ENCODE measurements at places on chromosomes 1 and 21.

DNA sequence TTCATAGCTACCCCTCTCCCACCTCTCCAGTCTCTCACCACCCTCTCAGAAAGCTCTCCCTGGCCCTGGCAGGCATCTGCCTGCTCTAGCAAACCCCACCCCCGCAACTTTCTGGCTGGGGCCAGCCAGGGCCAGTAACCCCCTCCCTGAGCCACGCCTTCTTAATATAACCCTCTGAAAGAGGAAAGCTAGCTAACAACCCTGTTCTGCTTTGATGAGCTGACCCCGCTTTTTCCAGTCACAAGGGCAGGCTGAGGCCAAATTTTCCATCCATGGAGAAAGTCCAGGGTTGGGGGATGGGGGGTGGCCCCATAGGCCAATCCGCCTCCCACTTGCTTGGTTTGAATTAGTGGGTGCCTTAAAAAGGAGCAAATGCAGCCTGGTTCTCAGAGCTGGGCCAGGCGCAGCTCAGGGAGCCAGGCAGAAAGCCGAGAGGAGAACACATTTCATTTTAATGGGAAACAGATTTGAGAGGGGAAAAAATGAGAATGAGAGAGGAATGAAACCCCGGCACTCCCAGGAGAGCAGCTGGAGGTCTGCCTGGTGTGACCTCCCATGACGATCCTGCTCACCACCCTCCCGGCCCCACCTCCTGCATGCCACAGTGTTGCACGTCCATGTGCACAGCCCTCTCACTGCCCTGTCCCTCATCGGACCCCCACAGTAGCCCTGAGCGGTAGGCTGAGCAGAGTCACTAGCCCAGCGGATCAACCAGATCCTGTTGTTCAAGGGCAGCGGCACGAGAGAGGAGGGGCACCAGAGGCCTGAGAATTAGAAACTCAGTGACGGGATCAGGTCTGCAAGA lies 62.3 kb downstream of the OPTC start:
- DNase-seq: no peak

- DNase-seq: no peak
These were observed 43.5 kb downstream of the ALPL start for GRCh38 chr1:21552715-21553114.

- DNase-seq: no peak
These were observed 102.0 kb upstream of the RUNX3 start for GRCh38 chr1:25031966-25032667.

DNA sequence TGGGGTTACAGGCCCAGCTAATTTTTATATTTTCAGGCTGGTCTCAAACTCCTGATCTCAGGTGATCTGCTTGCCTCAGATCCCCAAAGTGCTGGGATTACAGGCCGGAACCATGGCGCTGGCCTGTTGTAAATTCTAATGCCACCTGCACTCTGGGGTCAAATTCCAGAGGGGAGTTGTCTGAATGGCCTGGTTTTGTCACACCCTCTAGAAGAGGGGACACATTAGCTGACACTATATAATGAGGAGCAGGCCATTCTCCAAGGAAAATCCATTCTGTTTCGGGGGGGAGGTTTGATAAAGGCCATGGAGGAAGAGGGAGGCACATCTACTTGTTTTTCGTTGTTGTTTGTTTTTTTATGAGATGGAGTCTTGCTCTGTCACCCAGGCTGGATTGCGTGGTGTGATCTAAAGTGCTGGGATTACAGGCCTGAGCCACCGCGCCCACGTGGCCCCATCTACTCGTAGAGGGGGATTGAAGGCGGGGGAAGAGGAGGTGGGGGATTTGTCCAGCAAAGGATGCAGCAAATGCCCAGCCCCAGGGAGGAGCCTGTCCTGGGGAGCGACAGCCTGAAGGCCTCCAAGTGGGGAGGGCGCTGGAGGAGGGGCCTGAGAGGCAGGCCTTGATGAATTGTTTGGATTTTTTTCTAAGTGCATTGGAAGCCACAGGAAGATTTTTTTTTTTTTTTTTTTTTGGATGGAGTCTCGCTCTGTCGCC lies 78.4 kb upstream of the SLC45A1 start:
- DNase-seq: no peak

GRCh38 chr21:45957981-45958600 lies 23.5 kb upstream of the COL6A1 start:
- no peak for DNase-seq

GRCh38 chr1:26828411-26828991 lies 2.0 kb downstream of the ZDHHC18 start:
- no peak for DNase-seq

DNA sequence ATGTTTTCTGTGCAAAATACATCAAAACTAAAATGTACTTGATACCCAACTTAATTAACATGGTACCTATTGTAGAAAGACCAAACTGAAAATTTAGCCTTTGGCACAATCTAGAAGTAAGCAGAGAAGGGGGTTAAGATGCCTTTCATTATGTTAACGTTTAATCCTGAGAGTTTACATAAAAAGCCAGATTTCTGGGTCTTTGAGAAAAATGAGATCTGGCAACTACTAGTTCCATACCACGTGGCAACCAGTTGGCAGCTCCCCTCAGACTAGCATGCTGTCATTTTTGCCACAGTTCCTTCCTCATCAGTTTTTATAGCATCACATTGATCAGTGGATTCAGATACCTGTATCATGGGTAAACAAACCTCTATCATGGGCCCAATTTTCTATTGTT lies 1.5 kb downstream of the RO60 start:
- peak; percentile 21 for DNase-seq

- no peak for DNase-seq
These were observed 34.4 kb upstream of the LRP8 start for GRCh38 chr1:53362270-53362669.

- no peak for DNase-seq
These were observed 603.5 kb upstream of the NEGR1 start for GRCh38 chr1:72885841-72886240.

DNA sequence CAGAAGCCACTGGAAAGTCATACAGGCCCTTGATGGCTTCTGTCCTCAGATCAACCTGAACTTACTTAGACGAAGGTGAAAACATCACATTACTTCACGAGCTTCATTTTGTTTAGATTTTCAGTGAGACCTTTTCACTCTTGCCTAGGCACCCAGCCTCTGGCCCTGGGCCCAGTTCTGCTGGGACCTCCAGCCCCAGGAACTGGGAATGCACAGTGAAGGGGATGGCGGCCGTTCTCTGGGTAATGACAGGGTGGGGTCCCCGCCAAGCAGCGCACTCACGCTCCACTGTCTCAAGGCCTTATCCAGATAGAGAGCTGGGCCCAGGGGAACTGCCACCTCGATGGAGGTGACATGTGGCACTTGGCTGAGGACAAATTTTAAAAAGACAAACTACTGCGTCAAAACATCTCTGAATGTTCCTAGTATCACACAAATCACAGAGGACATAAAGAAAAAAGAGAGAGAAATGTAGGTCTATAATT lies 54.8 kb downstream of the NPHP4 start:
- no peak for DNase-seq

- DNase-seq: no peak
These were observed 4.3 kb downstream of the DDAH1 start for GRCh38 chr1:85460555-85461088.

DNA sequence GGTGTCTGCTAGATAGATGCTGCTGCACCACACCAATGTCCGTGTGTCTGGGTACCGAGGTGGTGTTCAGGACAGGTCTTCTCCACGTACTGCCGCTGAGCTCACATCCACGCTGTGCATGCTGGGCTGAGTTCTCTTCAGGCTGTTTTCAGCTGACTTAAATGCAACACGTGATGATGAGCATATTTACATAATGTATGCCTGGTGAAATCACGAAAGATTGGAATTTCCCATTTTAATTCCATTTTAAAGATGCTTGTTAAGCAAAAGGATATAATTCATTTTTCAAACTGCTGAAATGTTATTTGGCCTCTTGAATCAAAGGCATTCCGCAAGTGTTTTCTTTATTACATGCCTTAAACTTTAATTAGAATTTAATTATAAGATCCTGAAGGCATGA lies 107.9 kb downstream of the FGGY start:
- DNase-seq: no peak

- DNase-seq: peak; percentile 37
These were observed 720 bp downstream of the SUSD4 start for GRCh38 chr1:223363057-223363855.

DNA sequence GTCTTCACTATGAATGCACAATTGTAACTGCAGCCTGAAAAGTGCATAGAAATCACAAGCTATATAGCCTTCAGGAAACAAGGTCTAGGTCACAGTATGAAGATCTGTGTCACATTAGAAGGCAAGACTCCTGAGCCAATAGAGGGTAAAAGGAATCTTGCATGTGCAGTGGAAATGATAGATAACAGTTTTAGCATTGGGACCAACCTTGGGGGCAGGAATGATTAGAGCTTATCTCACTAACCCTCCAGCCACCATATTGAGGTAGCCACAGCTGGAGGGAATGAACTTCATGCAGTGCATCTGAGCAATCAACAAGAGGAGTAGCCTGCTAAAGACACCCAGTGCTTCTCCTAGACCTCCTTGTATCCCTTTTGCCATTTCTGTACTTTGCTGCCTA lies 390.1 kb downstream of the LTN1 start:
- no peak for DNase-seq

GRCh38 chr1:7432102-7432899 lies 338.8 kb upstream of the VAMP3 start:
- no peak for DNase-seq

- DNase-seq: no peak
These were observed 1082.4 kb upstream of the B3GALT2 start for GRCh38 chr1:194268839-194269238.

- DNase-seq: no peak
These were observed 349.1 kb downstream of the SEC16B start for GRCh38 chr1:177620636-177621190.

DNA sequence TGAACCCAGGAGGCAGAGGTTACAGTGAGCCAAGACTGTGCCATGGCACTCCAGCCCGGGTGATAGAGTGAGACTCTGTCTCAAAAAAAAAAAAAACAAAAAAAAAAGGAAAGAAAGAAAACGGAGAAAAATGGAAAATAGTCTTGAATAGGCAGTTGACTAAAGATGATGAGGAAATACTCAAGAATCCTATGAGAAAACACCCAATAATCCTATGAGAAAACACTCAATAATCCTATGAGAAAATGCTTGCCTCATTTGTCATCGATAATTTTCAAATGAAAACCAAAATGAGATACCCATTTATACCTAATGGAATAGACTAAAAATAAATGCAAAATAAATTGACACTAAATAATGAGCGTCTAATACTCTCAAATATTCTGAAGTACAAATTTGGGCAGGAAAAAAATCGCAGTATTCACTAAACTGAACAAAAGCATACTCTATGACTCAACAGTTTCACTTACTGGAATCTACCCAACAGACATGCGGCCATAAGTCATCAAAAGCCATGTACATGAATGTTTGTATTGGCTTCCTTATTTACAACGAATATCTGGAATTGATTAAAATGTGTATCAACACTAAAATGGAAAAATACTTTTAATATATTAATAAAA lies 733.9 kb upstream of the CHRM3 start:
- no peak for DNase-seq

- DNase-seq: no peak
These were observed 147.8 kb downstream of the PGBD5 start for GRCh38 chr1:230278376-230278775.

GRCh38 chr1:196685506-196685905 lies 33.7 kb downstream of the CFH start:
- no peak for DNase-seq

DNA sequence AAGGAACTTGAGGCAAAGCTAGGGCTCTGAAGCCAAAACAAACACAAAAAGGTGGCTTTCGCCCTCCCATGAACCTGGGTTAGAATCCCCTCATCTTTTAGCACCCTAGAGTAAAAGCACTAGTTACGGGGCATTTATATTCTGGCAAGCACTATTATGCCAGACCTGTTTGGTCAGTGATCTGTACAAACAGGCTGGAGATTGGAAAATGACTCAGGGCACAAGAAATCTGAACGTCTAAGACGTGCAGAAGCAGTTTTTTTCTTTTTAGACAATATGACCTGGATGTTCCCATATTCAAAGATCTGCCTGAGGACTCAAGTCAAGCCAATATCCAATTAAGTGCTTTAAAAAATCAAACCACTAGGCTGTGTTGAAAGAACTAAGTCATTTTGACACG lies 3.0 kb downstream of the ZNF436 start:
- no peak for DNase-seq

DNA sequence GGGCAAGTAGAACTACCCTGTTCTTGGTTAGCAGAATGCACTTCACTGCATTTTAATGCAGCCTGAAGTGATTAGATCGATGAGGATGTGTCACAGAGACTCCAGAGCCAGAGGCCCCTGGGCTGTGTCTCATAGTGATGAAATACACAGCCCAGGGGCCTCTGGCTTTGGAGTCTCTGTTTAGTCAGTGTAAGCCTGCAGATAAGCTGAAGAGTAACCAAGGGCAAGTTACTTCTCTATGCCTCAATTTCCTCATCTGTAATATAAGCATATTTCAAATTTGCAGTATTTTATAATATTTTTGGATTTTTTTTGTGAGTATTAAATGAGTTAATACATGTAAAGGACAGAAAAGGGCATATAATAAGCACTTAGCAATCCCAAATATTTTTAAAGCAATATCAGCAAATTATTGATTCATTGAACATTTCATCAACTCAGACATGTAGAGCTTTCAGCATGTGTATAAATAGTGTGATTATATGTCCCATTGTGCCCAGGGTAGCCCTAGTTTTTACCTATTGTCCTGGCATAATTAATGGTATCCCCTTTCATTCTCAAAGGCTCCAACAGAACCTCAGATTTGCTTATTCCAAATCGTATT lies 23.6 kb upstream of the APOBEC4 start:
- no peak for DNase-seq

GRCh38 chr1:8370905-8371315 lies 53.0 kb downstream of the SLC45A1 start:
- no peak for DNase-seq

- no peak for DNase-seq
These were observed 692.4 kb downstream of the KCNT2 start for GRCh38 chr1:195915826-195916225.

- no peak for DNase-seq
These were observed 16.8 kb upstream of the POFUT2 start for GRCh38 chr21:45304476-45304830.

- DNase-seq: no peak
These were observed 549.0 kb upstream of the RGS18 start for GRCh38 chr1:191609305-191609704.

GRCh38 chr1:91161166-91161565 lies 139.3 kb upstream of the ZNF644 start:
- no peak for DNase-seq

DNA sequence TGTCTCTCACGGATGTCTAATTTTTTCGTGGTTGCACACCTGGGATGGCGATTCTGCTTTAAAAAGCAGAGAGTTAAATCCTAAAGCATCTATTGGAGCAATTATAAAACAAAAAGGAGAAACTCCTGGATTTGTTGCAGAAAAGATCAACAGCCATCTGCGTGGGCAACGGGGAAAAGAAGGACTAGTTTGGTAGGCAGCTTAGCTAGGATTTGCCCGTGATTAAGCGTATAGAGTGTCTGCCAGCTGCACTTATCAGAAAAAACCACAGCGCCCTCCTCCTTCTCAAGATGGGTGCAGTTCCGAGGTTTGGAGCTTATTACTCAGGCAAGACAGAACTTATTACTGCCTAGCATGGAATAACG lies 526 bp upstream of the SLC25A24 start:
- peak; percentile 58 for DNase-seq
